Lower lobe of right lung (tissue), 2 donors: ENCODE measurements at places on chromosomes 12 and 14.

- no peak overlapping the region for H3K4me3 ChIP-seq
- H3K27me3 ChIP-seq = peaks cover 4% of the 10 kb centered on the region
These were observed 16.1 kb upstream of the WSCD2 start for GRCh38 chr12:108112832-108113556.

DNA sequence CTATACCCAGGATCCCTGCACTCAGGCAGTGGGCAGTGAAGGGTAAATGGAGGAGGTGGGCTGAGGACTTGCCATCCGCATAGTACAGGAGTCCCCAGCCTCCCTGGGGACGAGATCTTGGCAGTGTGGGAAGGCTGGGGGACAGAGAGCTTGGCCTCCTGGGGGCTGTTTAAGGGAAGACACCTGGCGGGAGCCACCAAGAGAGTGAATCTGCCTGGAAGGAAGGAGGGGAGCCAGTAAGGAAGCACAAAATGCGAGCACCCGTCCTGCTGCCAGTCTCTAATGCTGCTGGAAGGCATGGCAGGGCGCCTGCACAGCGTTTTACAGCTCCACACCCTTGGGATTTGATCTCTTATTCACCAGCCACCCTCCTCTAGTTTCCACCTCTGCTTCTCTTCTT, 7.4 kb upstream of the KRT2 start:
- no peak overlapping the region for H3K4me3 ChIP-seq
- H3K4me1 ChIP-seq = no peaks in the 10 kb centered on the region
- H3K27ac ChIP-seq = no peak overlapping the region
- no peak for DNase-seq
- no peaks in the 10 kb centered on the region for H3K36me3 ChIP-seq
- H3K27me3 ChIP-seq = no peaks in the 10 kb centered on the region

DNA sequence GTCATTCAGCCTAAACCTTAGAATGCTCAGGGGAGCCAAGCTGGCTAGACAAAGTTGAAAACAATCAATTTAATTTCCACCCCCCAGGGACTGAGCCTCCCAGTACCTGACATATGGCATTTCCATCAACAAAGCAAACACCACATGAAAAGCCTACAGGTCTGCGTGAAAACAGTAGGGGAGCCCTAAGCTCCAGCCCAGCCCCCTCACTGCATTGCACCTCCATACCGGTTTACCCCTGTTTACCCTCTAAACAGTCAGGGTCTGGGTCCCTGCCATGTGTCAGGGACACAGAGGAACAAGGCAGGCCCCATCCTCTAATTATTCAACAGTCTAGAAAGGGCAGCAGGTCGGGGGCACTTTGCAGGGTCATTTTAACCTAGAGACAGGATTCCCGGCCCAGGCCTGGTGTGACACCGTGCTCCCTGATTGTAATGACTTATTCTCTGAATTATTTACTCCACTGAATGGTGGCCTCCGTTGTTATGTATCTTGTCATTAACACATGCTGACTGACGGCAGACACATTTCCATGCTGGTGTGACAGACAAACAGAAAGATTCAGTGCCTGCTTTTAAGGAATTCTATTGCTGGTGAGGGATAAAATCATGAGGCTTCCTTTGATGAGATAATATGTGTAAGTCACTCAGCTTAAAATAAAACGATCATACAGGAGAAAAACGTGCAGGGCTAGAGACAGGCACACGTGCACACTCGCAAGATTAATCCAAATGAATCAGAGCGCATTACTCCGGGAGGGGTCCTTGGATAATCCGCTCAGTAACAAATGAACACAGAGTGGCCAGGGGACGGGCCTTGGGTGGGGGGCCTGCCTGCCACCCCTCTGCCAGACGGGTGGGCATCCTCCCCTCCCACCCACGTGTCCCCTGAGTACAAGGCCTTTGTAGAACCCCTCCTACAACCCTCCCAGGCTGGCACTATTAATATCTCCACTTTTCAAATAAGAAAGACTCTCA, 23.2 kb downstream of the CCDC88C start:
- no peak for DNase-seq
- H3K4me1 ChIP-seq = peaks cover 66% of the 10 kb centered on the region
- H3K4me3 ChIP-seq = no peak overlapping the region
- no peak overlapping the region for H3K27ac ChIP-seq

GRCh38 chr12:104422441-104422840, 34.3 kb upstream of the CHST11 start:
- no peaks in the 10 kb centered on the region for H3K27me3 ChIP-seq
- H3K4me1 ChIP-seq = no peaks in the 10 kb centered on the region
- H3K27ac ChIP-seq = no peak overlapping the region

DNA sequence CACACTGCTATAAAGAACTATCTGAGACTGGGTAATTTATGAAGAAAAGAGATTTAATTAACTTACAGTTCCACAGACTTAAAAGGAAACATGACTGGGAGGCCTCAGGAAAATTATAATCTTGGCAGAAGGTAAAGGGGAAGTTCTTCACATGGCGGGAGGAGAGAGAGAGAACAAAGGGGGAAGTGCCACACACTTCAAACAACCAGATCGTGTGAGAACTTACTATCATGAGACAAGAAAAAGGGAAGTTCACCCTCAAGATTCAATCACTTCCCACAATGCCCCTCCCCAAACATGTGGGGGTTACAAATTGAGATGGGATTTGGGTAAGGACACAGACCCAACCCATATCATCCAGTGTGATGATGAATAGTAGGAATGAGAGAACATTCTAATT, 366.5 kb downstream of the LRFN5 start:
- no peak overlapping the region for H3K27ac ChIP-seq
- H3K36me3 ChIP-seq = no peaks in the 10 kb centered on the region
- H3K4me3 ChIP-seq = no peak overlapping the region
- DNase-seq = no peak
- no peaks in the 10 kb centered on the region for H3K27me3 ChIP-seq

GRCh38 chr12:3923021-3923420, 49.8 kb upstream of the PARP11 start:
- H3K27me3 ChIP-seq = peaks cover 34% of the 10 kb centered on the region
- no peaks in the 10 kb centered on the region for H3K36me3 ChIP-seq
- no peak overlapping the region for H3K4me3 ChIP-seq
- H3K27ac ChIP-seq = no peak overlapping the region
- DNase-seq = no peak

DNA sequence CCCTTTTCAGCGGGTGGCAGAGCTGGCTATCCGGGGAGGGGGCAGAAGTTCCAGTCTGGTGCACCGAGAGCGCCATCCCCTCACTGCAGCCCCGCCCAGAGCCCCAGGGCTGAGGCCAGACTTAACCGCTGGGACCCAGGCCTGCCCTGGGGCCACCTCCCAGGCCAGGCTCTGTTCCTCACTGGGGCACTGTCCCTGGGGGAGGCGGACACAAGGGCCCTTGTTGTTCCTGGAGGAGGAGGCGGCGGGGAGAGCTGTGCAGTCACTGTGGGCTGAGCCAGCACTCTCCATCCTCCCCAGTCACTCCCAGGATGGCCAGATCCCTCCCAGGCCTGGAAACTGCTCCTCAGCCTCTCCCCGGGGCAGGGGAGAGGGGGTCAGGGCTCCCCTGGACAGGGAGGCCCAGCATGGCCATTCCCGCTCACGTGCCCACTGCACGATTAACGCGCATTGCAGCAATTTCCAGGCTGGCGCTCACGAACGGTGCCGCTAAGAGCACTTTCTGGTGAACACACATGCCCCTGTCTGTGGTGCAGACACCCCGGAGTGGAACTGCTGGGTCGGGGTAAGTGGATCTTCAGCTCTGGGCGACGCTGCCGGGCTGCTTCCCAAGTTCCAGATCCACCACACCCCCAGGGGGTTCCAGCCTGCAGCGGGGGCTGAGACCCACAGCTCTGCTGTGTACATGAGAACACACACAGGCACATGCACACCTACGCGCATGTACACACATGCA, 89.8 kb upstream of the SFSWAP start:
- H3K27ac ChIP-seq = no peak overlapping the region
- H3K36me3 ChIP-seq = no peaks in the 10 kb centered on the region
- H3K4me3 ChIP-seq = no peak overlapping the region

- H3K4me1 ChIP-seq = no peaks in the 10 kb centered on the region
- H3K27me3 ChIP-seq = no peaks in the 10 kb centered on the region
- H3K27ac ChIP-seq = no peak overlapping the region
These were observed 73.8 kb downstream of the TRAFD1 start for GRCh38 chr12:112199136-112199535.

DNA sequence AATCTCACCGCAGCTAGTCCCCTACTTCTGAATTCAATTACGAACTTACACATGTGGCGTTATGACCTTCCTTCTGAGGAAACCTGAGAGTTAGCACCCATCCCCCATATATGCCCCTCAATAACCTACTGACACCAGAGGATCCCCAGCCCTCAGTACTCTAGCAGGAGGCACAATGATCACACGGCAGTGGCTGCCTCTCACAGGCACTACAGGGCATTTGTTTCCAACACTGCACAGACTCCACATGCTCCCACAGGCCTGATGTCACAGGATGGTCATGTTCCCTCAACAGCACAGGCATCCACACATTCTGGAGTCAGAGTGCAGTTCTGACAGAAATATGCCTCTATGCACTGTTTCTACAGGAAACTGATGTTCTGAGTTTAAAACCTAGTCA, 17.4 kb downstream of the PPP1CC start:
- DNase-seq = no peak
- H3K4me3 ChIP-seq = no peak overlapping the region
- H3K27ac ChIP-seq = no peak overlapping the region
- H3K27me3 ChIP-seq = no peaks in the 10 kb centered on the region

GRCh38 chr12:5033883-5034282, 9.8 kb upstream of the KCNA5 start:
- no peak overlapping the region for H3K4me3 ChIP-seq
- no peaks in the 10 kb centered on the region for H3K27me3 ChIP-seq
- H3K27ac ChIP-seq = no peak overlapping the region
- no peaks in the 10 kb centered on the region for H3K4me1 ChIP-seq
- H3K36me3 ChIP-seq = no peaks in the 10 kb centered on the region

DNA sequence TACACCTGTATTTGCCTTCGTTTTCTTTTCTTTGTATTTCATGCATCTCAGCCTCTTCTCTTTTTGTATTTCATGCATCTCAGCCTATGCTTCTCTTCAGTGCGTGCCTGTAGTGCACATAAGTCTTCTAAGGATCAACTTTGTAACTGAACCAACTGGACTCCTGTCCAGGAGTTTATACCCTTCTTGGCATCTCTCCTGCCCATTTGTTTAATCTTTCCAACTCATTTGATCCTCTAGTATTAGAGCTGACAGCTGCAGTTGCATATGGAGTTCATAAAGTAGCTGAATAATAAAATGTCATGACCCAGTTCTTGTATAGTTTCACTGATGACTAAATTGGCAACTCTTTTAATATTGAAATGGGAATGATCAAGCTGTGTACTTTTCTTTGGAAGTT, 89.7 kb downstream of the FGD4 start:
- H3K4me1 ChIP-seq = peaks cover 7% of the 10 kb centered on the region
- DNase-seq = no peak
- no peaks in the 10 kb centered on the region for H3K36me3 ChIP-seq
- no peak overlapping the region for H3K4me3 ChIP-seq
- H3K27me3 ChIP-seq = no peaks in the 10 kb centered on the region

- no peak overlapping the region for H3K4me3 ChIP-seq
- DNase-seq = no peak
- H3K27ac ChIP-seq = peak overlapping the region; percentile 72
These were observed 5.5 kb downstream of the AJUBA start for GRCh38 chr14:22976620-22977433.

- no peaks in the 10 kb centered on the region for H3K4me1 ChIP-seq
- H3K27me3 ChIP-seq = no peaks in the 10 kb centered on the region
- DNase-seq = no peak
- H3K27ac ChIP-seq = no peak overlapping the region
- no peaks in the 10 kb centered on the region for H3K36me3 ChIP-seq
These were observed 119.5 kb downstream of the ANO4 start for GRCh38 chr12:100913872-100914592.

- no peaks in the 10 kb centered on the region for H3K4me1 ChIP-seq
- H3K27ac ChIP-seq = no peak overlapping the region
- H3K36me3 ChIP-seq = no peaks in the 10 kb centered on the region
- no peak overlapping the region for H3K4me3 ChIP-seq
- DNase-seq = no peak
These were observed 471.5 kb downstream of the MED13L start for GRCh38 chr12:115806000-115806399.

DNA sequence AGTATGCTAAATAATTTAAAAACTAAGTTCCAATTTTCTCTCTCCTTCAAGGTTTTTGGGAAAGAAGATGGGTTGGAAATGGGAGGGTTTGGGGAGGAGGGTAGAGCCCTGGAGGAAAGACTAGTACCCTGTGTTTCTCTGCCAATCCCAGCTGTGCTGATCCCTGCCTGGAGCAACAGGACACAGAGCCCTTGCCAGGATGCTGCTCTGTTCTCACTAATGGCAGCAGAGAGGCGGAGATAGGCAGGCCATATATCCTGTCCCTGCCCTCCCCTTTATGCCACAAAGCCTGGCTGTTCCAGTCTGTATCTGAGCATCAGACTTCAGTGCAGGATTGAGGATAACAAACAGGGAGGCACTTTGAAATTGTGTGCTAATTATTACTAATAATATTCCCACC, 99.0 kb downstream of the C12orf75 start:
- peaks cover 3% of the 10 kb centered on the region for H3K27me3 ChIP-seq
- no peak for DNase-seq
- H3K4me1 ChIP-seq = no peaks in the 10 kb centered on the region
- no peaks in the 10 kb centered on the region for H3K36me3 ChIP-seq

GRCh38 chr12:82182601-82183190, 175.5 kb downstream of the CCDC59 start:
- H3K36me3 ChIP-seq = no peaks in the 10 kb centered on the region
- H3K4me3 ChIP-seq = no peak overlapping the region
- H3K27ac ChIP-seq = no peak overlapping the region

DNA sequence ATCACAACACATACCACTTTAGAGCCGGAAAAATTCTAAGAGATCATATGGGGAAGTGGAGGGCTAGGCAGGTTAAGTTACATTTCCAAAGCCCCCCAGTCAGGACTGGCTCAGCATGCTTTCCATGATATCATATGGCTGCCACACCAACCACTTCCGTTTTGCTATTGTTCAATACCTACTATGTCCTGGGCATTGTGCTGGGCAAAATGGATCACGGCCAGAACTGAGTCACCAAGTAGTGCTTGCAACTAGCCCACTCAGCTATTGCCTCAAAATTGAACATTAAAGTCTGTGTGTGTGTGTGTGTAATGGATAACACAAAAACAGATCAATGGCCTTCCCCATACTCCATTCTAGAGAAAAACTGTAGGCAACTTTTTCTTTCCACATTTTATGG, 22.7 kb downstream of the WIF1 start:
- H3K4me3 ChIP-seq = no peak overlapping the region
- no peaks in the 10 kb centered on the region for H3K27me3 ChIP-seq
- no peaks in the 10 kb centered on the region for H3K36me3 ChIP-seq
- H3K27ac ChIP-seq = no peak overlapping the region

- H3K27me3 ChIP-seq = no peaks in the 10 kb centered on the region
- H3K4me3 ChIP-seq = no peak overlapping the region
- no peak overlapping the region for H3K27ac ChIP-seq
- no peak for DNase-seq
These were observed 70.0 kb upstream of the DICER1 start for GRCh38 chr14:95227279-95227860.

GRCh38 chr12:49039421-49040363, 20.9 kb downstream of the KMT2D start:
- no peaks in the 10 kb centered on the region for H3K4me1 ChIP-seq
- H3K36me3 ChIP-seq = peaks cover 96% of the 10 kb centered on the region
- no peak overlapping the region for H3K27ac ChIP-seq
- H3K4me3 ChIP-seq = no peak overlapping the region
- H3K27me3 ChIP-seq = no peaks in the 10 kb centered on the region
